ENCODE measurements at places on chromosomes 3 and 15. TPM values are rescaled to one million over a fixed set of nuclear protein-coding genes. Genes with fewer than 3 reads are reported as not detected.
A peak's percentile ranks its signal among the peaks of the same experiment; 100 is the strongest.

DNA sequence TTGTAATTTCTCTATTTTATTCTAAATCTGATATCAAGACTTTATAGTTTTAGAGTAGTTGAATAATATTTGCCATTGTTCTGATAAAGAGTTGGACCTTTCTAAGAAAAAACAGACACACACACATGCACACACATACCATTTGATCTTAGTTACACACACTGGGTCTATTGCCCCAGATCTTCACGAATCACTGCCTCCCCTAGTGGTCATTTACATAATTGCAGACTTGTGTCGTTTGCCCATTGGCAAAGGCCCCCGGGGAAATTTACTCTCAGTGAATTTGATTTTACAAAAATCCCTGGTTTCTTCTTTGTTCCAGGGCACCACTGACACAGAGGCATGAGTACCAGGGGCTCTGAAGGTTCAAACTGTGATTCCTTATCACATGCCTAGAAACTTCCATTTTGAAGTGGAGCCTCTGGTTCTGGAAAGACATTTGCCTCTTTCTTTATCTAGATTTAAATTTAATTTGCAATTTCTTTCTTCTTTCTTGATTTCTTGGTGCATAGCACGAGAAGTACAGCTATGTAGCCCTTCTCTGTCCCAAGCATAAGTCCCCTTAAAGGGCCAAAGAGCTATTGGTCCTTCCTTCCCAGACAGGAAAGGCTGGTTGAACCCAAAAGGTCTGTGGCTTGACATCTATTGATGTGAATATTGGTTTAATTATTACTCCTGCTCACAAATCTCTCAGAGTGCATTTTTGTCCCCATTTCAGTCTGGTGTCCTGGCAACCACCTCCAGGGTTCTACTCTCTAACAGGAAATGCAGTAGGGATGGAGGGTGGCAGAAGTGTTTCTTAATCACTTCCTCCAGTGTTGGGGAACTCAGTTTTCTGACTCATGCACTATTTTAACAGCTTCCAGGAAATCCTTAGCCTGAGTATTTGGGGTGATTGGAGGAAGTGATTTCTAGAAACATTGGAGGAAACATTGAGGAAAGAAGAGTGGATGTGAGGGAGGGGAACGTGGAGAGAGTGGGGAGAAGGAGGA is 32.4 kb upstream of the SLC6A11 start:
- DNase-seq: peak; percentile 51

- no peak for DNase-seq
These were observed 82.8 kb upstream of the TNFSF10 start for GRCh38 chr3:172606021-172606420.

- DNase-seq: peak; percentile 48
These were observed 28.8 kb downstream of the LYSMD4 start for GRCh38 chr15:99704444-99704838.

Gene ZNF80
- 0.67 TPM for total RNA-seq

Gene PLSCR2
- not detected for total RNA-seq

- no peak for DNase-seq
These were observed 25.5 kb upstream of the HACD2 start for GRCh38 chr3:123610331-123610730.

DNA sequence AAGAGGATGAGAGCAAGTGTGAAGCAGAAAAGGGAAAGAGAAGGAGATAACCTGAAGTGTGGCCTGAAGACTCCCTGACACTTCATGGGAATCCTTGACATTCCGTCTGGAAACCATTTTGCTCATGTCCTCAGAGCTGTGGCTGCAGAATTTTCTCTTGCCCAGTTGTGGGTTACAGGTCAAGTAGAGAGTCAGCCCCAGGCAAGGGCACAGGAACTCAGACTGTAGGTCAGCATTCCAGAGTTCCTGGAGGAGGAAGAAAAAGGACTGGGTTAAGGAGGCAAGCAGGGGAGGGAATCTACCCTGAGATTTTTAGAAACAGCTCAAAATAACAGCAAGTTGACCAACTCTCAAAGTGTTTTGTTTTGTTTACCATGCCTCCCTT is 4.1 kb upstream of the THSD4 start:
- no peak for DNase-seq

DNA sequence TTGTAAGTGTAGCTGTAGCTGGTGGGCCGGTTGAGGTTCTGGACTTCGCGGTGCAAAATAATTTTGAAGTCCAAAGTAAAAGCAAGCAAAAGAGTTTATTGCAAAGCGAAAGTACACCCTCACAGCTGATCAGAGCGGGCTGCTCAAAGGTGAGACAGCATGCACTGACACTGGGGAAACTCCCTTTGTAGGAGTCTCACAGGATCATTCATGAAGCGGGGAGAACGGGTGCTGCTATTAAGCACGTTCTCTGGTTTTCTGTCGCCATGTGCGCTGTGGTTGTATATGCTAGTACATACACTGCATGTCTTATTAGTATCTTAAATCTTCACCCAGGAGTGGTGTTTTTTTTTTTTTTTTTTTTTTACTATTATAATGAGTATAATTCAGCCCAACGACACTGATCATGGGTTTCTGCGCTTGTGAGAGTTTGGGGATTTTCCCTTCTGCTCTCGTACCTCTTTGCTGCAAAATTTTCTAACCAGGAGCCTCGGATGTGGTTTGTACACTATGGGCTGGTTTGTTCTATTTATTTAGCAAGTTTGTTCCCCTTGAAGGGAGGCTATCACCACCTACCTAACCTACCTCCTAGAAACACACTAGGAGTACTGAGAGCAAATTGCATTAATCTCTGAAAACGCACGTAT is 1.4 kb upstream of the AP4E1 start:
- peak; percentile 92 for DNase-seq

Gene SIDT1
- total RNA-seq: 14.6 TPM

GRCh38 chr3:27022096-27022761 is 347.0 kb downstream of the NEK10 start:
- DNase-seq: no peak

DNA sequence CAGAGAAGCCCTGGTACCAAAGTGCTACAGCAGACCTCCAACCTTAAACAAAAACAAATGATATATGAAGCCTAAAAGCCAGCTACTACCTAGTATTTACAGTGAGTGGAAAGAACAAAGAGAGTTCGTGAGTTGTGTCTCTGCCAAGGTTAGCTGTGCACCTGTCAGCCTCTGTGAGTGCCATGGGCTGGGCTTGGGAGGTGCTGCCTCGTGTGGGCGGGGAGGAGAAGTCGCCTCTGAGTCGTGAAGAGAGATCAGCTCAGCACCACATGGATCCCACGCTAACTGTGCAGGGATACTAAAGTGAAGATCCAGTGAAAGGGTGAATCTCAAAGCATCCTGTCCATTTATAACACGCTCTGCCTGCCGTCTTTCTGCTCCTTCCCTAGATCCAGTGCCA is 101.9 kb downstream of the CHDH start:
- DNase-seq: no peak

Gene BHLHE40
- total RNA-seq: 98.0 TPM

GRCh38 chr3:18438586-18438985 is 13.4 kb upstream of the SATB1 start:
- DNase-seq: peak; percentile 83

Gene ZCWPW2
- not detected for total RNA-seq

Gene CGNL1
- not detected for total RNA-seq

DNA sequence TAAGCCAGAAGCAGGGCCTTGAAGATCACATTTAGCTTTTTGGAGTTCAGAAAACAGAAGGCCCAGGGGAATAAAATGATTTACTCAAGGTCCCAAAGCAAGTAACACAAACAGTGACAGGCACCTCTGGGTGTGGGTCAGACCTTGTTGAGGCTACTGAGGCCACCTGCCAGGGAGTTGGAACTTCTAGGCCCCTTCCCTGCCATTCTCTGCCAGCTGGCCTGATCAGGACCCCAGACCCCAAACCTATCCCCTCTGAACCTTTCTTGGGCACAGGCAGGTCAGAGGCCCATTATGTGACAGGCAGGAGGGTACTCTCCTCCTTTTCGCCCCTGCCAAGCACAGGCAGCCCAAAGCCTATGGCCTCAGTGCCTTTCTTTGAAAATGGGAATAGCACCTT is 49.4 kb upstream of the ATP2B2 start:
- DNase-seq: no peak

- DNase-seq: no peak
These were observed 443.4 kb upstream of the SEMA6D start for GRCh38 chr15:47273864-47274263.

Gene HTR3E
- total RNA-seq: not detected

- no peak for DNase-seq
These were observed 31.7 kb downstream of the LIMD1 start for GRCh38 chr3:45626096-45626887.

- DNase-seq: no peak
These were observed at the start of gene KCNMB2 for GRCh38 chr3:178536211-178537079. Gene KCNMB2 (plus strand): TSS chr3:178536436.

Gene GRM2
- not detected for total RNA-seq

GRCh38 chr15:58908550-58909309 is 24.7 kb downstream of the SLTM start:
- no peak for DNase-seq

DNA sequence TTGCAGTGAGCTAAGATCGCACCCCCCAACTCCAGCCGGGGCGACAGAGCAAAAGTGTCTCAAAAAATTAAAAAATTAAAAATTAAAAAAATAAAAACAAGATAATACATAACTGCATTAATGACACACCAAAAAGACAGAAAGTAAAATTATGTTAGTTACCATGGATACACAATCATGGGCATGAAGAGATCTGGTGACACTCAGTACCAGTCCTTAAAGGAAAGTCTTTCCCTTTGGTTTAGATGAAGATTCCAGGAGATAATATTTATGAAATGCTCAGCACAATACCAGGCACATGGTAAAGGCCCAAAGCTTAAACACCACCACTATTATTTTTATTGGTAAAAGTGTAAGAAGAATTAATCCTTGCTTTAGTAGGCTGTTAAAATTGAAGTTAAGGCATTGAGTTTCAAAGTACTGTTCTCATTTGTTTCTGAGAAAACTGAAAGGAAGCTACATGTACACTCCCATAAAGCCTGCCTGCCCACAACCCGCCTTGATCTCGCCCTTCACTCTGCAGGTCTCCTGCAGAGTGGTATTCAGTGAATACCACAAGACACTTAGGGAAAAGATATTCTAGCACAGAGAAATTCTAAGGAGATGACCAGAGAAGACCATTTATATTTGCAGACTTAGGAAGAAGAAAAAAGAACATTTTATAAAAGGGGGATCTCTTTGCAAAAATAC is 52.3 kb downstream of the SUCLG2 start:
- no peak for DNase-seq

Gene INKA1
- 0.33 TPM for total RNA-seq

GRCh38 chr15:42503825-42504224 is 8.4 kb downstream of the SNAP23 start:
- no peak for DNase-seq

DNA sequence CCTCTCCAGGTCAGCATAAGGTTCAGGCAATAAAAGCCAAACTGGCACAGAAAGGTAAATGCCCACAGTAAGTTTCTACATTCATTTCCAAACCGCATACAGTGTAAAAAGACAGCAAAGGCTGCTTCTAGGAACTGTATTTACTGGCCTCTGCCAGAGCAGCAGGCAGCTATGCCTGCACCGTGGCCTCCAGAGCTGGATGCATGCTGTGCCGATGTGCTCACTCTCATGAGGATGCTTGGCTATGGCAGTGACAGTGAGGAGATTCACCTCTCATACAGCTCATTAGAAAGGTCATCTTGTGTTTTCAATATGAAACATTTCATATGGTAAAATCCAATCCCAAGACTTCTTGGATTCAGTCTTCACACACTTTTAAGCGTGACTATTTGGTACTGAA is 50.3 kb downstream of the UBP1 start:
- DNase-seq: no peak

DNA sequence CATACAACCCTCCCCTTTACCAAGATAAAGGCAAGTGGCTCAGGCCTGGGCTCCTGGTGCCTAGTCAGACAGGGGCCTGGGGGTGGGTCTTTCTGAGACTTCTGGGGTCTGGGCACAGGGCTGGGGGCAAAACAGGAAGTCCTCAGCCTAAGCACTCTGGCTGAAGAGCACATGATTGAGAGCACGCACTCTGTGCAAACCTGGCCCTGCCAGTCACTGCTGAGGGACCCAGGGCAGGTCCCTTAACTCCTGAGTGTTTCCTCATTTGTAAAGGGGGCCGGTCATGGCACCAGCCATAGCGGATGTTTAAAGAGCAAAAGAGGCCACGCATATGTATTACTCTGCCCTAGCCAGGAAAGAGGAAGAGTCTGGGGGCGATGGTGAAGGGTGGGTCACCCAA is 16.0 kb downstream of the TKT start:
- no peak for DNase-seq
